ENCODE measurements at places on chromosomes 3 and 15. TPM values are rescaled to one million over a fixed set of nuclear protein-coding genes. Genes with fewer than 3 reads are reported as not detected.

CYFIP1 gene
- 82.9 TPM for total RNA-seq

SLC22A14 gene
- total RNA-seq = under 0.01 TPM

VGLL3 gene
- 33.4 TPM for total RNA-seq

WDR93 gene
- total RNA-seq = under 0.01 TPM

EEFSEC gene
- total RNA-seq = 1.3 TPM

TTC23 gene
- 26.5 TPM for total RNA-seq

CSPG4 gene
- 15.3 TPM for total RNA-seq

RTP1 gene
- not detected for total RNA-seq

C15orf61 gene
- 3.6 TPM for total RNA-seq

SEMA5B gene
- total RNA-seq = not detected

PLCB2 gene
- total RNA-seq = under 0.01 TPM

PLOD2 gene
- total RNA-seq = 239 TPM

SLC2A2 gene
- 0.09 TPM for total RNA-seq

CHDH gene
- under 0.01 TPM for total RNA-seq

CKMT1B gene
- not detected for total RNA-seq

RASGRF1 gene
- under 0.01 TPM for total RNA-seq

HCN4 gene
- total RNA-seq = not detected

ECE2 gene
- not detected for total RNA-seq
